ENCODE measurements at places on chromosomes 5 and 9.

DNA sequence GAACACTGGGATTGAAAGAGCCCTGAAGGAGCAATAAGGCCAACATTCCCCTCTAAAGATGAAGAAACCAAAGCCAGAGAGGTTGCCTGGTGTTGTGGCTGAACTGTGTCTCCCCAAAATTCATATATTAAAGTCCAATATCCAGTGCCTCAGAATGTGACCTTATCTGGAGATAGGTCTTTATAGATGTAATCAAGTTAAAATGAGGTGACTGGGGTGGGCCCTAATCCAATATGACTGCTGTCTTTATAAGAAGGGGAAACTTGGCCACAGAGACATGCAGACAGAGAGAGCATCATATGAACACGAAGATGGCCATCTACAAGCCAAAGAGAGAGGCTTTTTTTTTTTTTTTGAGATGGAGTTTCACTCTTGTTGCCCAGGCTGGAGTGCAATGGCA, 66.9 kb upstream of the PLPP1 start:
- DNase-seq, result no peak

DNA sequence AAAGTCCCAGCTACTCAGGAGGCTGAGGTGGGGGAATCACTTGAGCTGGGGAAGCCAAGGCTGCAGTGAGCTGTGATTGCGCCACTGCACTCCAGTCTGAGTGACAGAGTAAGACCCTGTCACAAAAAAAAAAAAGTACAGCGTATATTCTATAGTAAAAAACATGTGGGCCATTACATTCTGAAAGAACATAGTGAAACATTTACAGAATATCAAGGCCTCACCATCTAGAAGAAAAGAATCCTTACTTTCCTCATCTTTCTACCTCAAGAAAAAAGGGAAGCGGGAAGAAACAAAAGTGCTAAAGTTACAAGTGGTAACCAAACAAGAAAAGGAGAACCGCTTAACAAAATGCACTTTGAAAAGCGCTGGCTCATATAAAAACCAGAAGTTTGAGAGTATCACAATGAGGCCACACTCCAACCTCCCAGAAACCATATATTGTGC, 5.7 kb upstream of the SYK start:
- DNase-seq, result no peak

DNA sequence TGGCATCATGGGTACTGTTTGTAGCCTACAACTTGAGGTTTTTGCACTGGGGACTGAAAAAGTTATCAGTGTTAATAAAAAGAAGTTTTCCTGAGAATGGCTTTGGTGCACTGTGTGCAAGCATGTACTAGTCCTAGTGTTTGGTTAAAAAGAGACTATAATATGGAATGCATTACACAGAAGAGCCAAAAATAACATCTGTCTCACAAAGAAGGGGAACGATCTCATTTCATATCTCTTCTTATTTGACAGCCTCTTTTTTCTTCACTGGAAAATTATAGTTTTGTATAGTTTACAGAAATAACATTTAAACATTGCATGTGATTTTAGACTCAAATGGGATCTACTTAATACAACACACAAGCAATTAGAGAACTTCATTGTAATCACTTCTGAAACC, 127.0 kb upstream of the GDNF start:
- no peak for DNase-seq

DNA sequence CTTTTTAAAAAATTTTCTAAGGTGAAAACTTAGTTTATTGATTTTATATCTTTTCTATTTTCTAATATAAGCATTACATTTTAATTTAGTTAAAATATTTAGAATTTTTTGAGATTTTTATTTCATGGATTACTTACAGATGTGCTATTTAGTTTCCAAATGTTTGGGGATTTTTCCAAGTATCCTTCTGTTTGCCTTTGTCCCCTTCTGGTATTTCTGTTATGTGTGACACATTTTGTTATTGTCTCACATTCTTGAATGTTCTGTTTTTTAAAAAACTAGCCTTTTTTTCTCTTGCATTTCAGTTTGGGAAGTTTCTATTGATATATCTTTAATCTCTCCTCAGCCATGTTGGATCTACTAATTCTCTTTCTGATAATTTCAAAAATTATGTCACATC, 234.9 kb downstream of the FAM170A start:
- no peak for DNase-seq

DNA sequence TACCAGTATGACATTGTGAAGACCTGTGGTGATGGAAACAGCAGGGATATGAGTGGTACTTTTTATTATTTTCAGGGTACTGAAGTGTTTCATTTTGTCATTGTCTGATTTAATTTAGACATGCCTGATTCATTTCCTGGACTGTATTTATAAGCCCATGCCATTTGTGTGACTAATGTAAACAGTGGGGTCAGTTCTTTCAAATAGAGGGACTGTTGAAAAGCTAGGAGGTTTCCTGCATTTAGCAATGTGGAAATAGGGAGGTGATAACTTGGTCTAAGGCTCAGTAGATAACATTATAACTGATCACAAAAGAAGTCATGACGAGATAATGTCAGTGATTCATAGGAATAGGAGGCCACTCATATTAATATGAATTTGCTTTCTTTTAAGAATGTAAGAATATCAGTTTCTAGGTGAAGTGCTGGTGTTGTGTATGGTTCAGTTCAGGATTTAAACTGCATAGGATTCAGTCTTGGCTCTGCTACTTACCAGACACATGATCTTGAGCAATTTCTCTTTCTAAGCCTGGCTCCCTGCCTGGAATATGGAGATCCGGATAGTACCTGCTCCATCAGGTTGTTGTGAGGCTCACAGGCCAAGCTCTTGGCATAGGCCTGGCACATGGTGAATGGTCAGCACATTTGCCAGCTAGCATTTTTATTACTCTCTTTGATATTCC, 7.5 kb downstream of the RASGRF2 start:
- DNase-seq, result no peak

- no peak for DNase-seq
Observed at GRCh38 chr5:174236070-174236469, 190.6 kb downstream of the NSG2 start.

DNA sequence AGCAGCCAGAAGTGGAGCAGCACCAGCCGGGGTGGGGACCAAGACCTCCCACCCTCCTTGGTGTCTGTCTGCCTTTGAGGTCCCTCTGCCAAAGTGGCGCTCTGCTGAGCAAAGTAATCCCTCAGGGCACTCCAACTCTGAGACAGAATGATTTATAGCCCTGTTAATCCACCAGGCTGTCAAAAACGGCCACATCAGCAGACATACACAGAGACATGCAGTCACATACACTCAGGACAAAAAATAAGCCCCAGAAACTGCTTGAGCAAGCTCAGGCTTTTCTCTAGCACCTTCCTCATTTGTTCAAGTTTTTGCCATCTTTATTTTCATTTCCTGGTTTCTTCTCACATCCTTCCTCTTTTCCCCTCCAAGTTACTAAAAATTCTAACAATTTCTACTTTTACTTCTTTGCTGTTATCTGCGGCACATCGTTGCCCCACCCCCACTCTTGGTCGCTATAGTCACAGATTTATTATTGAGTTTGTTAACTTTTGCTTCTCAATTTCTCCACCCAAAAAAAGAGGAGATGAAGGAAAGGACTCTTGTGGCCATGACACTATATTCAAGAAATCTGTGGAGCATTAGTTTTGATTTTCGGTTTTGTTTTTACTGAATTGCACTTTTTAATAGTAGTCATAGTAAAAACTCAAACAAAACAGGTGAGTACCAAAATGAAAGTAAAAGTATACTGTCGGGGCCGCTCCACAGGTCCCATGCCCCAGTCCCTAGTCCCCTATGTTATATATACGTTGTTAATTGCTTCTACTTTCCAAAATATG, 17.4 kb upstream of the ADRB2 start:
- DNase-seq, result peak; percentile 63

DNA sequence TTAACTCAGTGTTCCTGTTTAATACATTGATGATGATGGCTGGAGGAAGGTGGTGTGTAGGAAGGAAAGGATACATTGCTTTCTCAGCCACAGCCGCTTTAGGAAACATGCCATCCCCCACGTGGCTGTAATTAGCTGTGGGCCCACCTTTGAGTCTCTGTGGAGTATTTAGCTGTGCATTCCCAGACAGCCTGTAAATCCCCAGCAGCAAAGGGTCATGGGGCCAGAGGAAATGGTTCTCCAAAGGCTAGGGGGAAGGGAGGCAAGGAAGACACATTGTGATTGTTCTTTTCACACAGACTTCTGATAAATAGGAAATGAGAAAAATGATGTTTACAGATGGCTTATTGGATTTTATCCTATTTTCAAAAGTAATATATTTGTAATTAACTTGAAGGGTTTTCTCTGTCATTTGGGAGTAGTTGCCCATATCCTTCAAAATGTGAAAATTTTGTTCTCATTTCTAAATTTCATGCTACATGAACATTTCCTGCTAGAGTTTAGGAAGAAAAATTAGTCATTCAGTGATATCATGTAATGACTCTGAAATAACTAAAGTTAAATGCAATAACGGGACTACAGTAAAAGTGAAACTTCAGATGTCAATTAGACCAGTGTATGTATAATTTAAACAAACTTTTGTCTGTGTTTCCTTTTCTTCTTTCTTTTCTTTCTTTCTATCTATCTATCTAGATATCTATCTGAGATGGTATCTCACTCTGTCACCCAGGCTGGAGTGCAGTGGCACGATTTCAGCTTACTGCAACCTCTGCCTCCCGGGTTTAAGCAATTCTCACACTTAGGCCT, 24.3 kb upstream of the F2R start:
- DNase-seq, result peak; percentile 61

GRCh38 chr9:122477346-122477745, 380 bp downstream of the OR1J1 start:
- DNase-seq, result no peak

DNA sequence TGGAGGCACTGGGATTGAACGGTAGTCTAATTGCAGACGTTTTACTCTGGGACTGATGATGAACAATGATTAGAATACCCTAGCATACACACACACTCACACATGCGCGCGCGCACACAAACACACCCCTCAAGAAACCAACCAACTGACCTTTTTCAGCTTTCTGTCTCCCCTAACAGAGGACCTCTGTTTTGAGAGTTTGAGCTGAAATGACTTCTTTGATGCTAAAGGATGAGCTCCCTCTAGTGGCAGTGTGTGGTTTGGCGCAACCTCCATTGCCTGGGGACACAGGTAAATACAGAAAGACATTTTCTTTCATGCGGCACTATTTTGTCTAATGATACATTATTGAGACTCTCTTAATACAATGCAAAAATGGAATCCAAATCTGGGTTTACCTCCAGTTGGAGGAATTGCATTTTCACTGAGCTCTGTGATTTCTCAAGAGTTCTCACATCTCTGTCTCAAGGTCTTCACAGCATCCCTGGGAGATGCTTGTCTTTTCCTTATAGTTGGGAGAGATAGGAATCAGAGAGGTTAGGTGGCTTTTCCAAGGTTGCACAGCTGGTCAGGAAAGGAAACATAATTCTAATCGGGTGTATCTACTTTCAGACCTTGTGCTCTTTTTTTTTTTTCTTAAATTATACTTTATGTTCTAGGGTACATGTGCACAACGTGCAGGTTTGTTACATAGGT, 187.5 kb downstream of the TMEM38B start:
- peak; percentile 78 for DNase-seq

GRCh38 chr5:158177146-158177545, 318.2 kb upstream of the CLINT1 start:
- DNase-seq, result no peak
